ENCODE measurements at places on chromosomes 6 and 20.
A peak's percentile ranks its signal among the peaks of the same experiment; 100 is the strongest.

DNA sequence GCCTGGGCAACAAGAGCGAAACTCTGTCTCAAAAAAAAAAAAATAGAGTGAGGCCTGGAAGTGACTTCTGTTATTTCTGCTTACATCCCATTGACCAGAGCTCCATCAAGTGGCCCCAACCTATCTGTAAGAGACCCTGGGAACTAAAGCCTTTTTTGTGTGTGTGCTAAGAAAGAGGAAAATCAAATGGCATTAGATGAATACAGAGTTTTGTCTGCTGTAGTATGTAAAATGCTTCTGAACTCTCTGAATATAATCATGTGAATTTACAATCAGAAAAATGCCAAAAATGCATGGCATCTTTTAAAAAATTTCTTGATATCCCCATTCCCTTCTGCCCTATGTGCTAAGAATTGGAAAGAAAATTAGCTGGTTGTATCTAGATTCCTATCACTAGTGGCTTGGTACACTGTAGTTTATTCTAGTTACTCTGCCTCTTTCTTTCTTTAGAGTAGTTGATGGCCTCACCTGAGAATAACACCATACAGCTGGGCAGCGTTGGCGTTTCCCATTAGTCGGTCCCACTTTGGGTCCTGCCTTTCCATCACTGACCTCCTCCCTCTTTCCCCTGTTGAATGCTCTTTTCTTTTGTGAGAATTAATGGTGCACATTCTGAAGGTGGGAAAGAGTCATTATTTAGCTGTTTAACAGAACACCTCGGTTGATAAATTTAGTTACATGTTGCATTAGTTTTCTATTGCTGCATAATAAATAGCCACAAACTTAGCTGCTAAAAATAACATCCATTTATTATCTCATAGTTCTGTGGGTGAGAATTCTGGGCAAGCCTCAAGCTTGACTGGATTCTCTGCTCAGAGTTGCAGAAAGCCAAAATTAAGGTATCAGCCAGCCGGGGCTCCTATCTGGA lies 38.2 kb downstream of the SAMD5 start:
- DNase-seq = peak; percentile 5

GRCh38 chr6:76834399-76834798 lies 628.9 kb downstream of the HTR1B start:
- DNase-seq = no peak

DNA sequence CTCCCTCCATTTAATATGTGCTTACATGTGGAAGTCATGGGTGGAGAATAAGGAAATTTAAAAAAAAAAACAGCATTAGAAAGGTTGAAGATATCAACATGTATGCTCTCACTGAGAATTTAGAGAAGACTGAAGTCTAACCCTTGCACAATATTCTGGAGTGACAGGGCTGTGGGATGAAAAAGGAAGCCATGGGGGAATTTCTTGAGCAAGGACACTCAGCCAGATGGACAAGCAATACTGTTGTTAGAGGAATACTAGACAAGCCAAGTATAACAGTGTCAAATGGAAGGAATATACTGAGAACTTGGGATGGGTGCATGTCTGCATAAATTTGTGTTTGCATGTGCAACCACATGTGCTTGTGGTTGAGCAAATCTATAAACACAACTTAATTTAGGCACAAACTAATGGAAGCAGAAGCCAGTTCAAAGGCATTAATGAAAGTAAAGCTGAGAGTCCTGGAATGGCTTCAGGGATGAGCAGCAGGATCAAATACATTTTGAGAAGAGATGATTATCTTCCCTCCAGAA lies 119.7 kb downstream of the ADGRB3 start:
- no peak for DNase-seq

DNA sequence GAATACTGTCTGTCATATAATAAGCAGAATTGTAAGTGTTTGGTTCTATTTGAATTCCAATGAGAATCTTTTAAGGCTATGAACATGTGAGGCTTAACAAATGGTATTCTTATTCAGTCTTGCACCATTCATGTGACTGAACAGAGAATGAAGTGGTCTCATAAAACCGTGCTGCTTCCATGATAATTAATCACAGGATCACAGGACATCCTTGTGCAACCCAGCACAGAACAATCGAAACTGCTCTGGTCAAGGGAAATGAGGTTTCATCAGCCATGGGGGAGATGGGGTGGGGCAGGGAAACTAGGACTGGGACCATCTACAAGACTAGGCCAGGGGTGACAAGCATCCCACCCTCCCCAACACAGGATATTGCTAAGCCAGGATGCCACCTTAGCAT lies 6.0 kb downstream of the PPIL6 start:
- no peak for DNase-seq

DNA sequence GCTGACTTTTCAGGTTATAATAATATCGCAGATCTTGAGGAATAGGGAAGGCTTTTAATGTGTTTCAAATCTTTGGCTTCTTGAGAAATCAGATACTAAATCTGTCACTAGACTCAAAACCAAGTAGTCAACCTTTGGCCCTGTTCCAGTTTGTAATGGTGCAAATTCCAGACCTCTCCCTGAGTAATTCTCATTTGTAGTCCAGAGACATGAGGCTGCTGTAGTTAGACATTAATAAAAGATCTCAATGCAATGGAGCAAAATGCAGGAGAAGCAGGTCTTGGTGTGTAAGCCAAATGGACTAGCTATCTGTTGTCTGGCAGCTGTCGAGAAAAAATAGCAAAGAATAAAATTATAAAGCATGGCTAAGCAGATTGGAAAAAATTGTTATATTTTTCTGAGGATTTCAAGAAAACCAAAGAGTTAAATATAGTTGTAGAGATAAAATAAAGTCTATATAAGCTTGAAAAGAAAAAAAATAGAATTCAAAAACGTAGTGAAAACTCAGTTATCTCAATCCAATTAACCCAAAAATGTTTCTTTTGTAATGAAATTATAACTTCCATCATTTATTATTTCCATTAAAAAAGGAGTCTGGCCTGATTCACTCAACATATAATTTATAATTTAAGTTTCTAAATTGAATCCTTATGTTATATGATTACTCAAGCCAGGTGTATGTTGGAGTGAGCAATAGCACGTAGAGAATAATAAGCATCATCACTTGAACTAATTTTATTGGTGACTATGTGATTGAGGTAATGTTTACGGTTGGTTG lies 161.5 kb upstream of the ADGRB3 start:
- DNase-seq = no peak

DNA sequence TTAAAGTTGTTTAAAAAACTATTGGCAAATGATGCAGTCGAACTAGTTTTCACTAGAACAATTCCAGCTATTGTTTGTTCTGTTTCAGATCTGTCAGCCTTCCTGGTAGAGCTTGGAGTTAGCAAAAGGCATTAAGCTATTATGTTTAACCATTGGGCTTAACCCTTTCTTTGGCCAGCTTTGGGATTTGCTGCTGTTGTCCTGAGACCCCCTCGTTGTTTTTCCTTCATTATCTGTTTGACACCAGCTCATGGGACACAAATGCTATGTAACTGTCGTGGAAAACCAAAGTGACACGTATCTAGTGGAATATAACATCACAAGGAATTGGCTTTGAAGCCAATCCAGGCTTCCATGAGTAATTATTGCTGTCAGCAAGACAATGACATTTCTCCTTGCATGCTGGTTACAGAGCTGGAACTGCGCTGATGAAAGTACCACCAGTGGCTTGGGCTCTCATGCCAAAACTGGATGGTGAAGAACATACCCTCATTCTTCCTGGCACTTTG lies 96.0 kb downstream of the EYA2 start:
- no peak for DNase-seq

DNA sequence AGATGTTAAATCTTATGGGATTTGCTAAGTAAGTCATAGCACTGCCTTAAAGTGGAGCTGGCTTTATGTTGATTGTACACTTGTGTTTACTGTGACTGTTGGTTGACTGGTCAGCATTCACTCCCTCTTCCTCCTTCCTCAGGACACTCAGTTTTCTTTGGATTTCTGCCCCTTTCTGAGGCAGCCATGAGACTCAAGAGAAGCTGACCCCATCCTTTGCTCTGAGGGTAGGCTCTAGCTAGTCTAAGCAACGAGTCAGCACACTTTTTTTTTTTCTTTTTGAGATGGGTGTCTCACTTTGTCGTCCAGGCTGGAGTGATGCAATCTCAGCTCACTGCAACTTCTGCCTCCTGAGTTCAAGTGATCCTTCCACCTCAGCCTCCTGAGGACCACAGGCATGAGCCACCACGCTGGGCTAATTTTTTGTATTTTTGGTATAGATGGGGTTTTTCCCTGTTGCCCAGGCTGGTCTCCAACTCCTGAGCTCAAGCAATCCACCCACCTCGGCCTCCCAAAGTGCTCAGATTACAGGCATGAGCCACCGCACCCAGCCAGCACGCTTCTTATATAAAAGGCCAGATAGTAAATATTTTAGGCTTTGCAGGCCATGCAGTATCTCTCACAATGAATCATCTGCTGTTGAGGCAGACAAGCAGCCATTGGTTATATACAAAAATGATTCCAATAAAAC lies 191.4 kb downstream of the NFATC2 start:
- DNase-seq = peak; percentile 76

DNA sequence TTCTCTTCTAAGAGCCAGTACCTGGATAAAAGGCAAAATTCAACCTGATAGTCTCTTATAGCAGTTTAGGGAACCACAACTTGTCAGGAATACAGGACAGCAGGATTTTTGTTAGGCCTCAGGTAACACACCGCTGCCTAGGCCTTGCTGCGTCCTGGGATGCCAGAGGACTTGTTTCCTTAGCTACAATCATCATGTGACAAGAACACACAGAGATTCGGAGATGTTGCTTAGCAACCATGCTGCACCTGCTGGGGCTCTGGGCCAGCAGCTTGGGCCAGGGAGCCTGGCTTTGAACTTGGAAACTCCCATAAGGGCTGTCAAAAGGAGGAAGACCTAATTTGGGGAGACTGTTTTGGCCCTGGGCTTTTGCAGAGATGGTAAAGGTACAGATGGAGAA lies 36.1 kb upstream of the CHD6 start:
- DNase-seq = no peak

- DNase-seq = no peak
Measured at GRCh38 chr6:109891924-109892323, 86.2 kb upstream of the GPR6 start.

GRCh38 chr6:43517505-43518357 lies 842 bp downstream of the POLR1C start:
- no peak for DNase-seq

GRCh38 chr20:35363190-35363589 lies 48.6 kb downstream of the UQCC1 start:
- no peak for DNase-seq

- DNase-seq = no peak
Measured at GRCh38 chr6:113825781-113826180, 31.4 kb upstream of the MARCKS start.

GRCh38 chr6:39197922-39198500 lies 31.3 kb downstream of the KCNK5 start:
- DNase-seq = no peak

DNA sequence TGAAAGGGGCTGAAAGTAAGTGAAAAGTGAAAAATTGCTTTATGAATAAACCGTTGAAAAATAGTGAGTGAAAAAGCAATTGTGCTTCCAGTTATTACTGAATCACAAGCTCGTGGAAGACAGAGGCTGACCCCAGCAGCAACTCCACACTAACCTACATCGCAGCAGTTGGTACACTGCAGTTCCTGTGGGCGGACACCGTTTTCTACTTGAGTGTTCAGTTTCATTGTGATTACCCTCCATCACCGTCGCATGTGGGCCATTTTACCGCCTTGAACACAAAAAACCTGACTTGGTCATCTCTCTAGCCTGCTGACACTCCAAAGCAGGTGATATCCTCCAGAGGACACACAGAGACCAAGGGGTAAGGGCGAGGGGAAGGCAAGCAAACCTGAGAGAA lies 28.4 kb downstream of the PRDM1 start:
- no peak for DNase-seq

DNA sequence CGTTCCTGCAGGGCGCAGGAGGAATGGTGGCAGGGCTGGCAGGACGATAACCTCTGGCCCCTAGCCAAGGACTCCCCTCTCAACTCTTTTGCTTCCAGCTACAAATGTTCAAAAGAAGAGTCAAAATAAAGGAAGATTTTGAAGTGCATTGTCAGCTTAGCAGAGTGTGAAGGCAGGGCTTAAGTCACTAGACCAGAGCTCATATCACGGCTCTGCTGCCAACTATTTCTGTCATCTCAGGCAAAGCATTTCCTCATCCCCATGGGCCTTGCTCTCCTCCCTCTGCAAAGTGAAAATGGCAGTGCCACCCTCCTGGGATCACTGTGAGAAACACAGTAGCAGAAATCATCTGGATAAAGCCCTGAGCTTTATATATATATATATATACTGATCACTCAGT lies 36.7 kb downstream of the CFAP61 start:
- DNase-seq = no peak

GRCh38 chr20:50111829-50112495 lies 988 bp downstream of the UBE2V1 start:
- no peak for DNase-seq

DNA sequence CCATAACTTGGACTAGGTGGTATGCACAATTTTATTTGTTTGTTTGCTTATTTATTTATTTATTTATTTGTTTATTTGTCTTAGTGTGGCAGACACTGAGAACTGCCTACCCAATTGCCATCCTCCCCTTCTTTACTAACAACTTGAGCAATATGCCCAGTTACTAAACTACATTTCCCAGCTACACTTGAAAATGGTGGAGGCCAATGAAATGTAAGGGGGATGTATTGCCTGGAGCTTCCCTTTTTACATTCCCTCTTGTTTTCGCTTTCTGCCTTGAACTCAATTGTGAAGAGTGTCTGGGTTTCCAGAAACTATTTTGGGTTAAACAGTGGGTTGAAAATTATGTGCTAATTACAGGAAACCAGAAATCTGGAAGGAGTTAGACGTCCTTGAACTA lies 152.7 kb upstream of the FKBP1C start:
- no peak for DNase-seq

Measured in AG04449 (cell line).